Left kidney (tissue), 8 donors: ENCODE measurements at places on chromosomes 3 and 15. TPM values are rescaled to one million over a fixed set of nuclear protein-coding genes. Genes with fewer than 3 reads are reported as not detected.

CYP11A1 gene
- polyA plus RNA-seq, result 1.2 TPM

DNA sequence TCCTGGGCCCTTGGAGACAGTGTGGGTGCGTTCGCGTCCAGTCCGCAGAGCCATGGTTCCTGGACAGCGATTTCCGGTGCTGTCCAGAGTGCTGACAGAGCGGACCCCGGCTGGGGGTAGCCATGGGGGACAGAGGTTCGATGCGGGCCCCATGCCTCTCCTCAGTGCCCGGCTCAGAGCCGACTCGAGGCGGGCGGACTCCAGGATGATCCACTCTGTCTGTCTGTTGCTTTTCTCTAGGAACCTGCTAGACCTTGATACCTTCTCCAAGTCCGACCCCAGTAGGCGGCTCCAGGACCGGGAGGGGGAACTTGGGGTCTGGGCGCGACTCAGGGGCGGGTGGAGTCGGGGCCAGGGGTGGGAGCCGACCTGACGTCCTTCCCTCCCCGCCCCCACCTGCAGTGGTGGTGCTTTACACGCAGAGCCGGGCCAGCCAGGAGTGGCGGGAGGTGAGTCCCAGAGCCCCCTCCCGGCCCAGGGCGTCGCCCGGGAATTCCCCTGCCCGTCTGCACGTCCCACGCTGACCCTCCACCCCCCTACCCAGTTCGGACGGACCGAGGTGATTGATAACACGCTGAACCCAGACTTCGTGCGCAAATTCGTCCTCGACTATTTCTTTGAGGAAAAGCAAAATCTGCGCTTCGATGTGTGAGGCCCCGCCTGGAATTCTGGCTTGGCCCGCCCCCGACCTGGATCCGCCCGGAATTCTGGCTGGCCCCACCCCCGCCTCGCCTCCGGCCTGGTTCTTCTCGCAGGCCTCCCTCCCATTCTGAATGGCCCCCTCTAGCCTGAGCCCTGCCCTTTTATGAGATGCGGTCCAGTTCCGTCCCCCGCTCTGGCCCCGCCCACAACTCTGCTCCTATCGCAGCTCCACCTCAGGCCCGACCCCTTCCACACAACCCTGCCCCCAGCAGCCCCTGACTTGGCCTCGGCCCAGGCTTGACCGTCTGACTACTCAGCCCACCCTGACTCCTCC lies 1.0 kb downstream of the CPNE9 start:
- DNase-seq, result peak; percentile 35

DNA sequence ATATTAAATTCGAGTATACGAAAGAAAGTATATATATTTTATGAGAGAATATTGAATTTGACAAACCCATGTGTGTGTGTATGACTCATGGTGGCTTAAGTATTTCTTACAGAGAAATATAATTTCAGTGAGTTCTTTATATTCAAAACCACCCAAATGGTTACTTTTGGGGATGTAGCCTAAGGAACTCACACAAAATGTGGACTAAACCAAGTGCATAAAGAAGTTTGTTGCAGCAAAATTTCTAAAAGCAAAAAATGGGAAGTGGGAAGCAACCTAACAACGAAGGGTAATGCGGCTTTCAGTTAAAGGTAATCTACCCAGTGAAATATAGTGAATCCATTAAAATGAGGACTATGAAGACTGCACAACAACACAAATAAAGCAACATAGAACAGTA lies 277.1 kb downstream of the EDEM1 start:
- no peak for DNase-seq

KBTBD12 gene
- 1.5 TPM for polyA plus RNA-seq

DNA sequence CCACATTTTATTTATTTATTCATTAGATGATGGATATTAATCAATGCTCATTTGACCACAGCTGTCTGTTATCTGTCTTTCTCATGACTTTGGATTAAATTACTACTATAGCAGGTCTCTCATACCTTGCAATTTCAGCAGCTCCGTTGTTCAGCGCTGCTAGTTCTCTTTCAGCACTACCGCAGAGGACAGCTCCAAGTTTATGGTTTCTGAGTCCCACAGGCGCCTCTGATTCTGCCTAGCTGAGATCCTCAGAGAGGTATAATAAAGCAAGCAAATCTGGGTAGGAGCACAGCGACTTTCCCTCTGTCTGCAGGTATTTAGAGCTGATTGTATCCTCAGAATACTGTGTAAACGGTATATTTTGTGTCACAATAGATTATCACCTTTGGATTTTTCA lies 204.9 kb downstream of the CNTN4 start:
- DNase-seq, result peak; percentile 83

DNA sequence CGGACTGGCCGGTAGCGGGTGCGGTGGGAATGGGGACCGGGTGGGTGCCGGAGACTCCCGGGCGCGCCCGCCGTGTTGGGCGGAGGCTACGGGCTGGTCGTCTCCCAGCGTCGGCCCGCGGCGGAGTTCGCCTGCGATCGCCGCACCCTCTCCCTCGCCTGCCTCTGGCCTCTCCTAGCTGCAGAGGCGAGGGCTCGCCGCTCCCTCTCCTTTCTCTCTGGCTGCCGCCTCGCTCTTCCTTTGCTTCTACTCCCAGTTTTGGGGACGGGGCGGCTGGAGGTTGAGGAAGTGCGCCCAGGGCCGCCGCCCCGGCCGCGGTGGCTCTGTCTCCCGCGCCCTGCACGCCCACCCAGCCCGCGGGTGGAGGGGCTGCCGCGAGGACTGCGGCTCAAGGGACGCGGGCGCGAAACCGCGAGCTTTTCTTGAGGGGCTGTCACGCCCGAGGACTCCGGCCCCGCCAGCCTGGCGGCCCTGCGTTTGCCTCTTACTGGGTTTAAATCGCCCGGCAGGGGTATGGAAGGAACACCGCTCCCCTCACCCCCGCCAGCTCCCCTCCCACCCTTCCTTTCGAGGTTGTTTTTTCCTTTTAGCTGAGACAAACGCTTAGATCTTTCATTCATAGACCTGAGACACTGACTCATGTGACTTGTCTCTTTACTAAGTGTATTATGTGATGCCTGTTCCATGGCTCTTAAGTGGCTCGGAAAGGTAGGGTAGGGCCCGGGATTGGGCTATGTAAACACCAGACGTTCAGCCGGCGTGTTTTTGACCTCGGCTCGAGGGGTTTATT lies 654 bp downstream of the PIK3CA start:
- DNase-seq, result peak; percentile 46

DUOX1 gene
- polyA plus RNA-seq, result 7.8 TPM

THOC7 gene
- 77.9 TPM for polyA plus RNA-seq

- no peak for DNase-seq
These were observed 89.8 kb downstream of the KLHL25 start for GRCh38 chr15:85704720-85705429.

DNA sequence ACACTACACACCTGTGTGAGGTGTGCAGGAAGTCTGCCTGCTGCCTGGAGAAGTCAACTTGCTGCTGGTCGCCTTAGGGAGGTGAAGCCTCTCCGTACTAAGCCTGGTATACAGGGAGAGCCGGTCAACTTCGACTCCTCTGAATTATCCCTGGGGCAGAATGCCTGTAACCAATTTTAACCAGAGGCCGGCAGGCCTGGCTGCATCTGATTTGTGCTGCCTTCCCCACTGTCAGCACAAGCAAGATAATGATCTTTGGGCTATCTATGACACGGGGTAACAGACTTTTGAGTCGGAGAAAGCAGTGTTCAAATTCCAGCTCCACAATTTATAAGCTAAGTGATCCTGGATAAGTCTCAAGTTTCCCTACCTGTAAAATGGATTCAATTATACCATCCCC lies 42.3 kb downstream of the MAGEF1 start:
- no peak for DNase-seq

P3H2 gene
- polyA plus RNA-seq, result 94.2 TPM

KIF15 gene
- 39.8 TPM for polyA plus RNA-seq

RNU6-1 gene
- not detected for polyA plus RNA-seq

- no peak for DNase-seq
These were observed 58.0 kb downstream of the PRKAR2A start for GRCh38 chr3:48789665-48790064.

MRPL3 gene
- 121 TPM for polyA plus RNA-seq

GRCh38 chr3:41502023-41502422 lies 302.7 kb downstream of the CTNNB1 start:
- DNase-seq, result no peak

DNA sequence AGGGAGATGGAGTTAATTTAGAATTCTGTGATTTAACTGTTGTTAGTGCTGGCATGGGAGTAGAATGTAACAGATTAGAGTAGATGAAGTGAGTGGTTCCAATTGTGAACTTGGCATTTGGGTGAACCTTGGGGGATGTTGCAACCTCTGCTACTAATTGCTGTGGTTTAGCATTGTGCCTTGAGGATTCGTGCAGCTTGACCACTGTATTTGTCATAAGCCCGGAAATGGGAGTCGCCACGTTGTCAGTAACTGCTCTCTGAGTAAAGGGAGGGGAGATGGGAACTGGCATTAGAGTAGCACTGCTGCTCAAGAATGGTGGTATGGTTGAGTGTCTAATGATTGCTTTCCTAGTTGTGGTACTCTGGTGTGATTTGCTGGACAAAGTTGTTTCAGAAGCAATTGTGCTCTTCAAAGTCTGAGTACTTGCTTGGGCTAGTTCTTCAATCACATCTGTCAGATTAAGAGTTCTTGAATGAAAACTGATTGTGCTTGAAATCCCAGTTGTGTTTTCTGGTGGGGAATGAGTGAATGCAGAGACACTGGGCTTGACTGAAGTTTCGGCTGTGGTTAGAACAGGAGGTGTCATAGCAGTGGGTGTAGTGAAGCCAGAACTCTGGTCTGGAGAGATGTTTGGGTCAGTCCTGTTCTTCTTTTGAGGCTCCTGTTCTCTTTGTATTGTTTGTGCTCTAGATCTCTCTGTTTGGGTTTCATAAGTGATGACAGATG lies 15.4 kb downstream of the IGSF10 start:
- DNase-seq, result no peak

DNA sequence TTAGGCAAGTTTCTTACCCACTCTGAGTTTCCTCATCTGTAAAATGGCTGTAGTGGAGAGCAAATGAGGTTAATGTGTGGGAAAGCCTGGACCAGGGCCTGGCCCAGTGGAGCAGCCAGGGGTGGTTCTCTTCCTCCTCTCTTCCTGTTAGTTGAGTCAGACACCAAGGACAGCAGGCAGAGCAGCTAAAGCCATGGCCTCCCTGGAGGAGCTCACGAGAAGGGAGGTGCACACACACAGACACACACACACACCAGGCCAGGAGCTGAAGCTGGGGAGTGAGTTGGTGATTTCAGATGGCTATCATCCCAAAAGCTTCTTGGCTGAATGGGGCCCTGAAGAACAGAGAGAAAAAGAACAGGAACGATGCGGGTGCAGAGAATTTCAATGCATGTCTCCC lies 33.2 kb upstream of the TSPAN3 start:
- DNase-seq, result no peak

DNA sequence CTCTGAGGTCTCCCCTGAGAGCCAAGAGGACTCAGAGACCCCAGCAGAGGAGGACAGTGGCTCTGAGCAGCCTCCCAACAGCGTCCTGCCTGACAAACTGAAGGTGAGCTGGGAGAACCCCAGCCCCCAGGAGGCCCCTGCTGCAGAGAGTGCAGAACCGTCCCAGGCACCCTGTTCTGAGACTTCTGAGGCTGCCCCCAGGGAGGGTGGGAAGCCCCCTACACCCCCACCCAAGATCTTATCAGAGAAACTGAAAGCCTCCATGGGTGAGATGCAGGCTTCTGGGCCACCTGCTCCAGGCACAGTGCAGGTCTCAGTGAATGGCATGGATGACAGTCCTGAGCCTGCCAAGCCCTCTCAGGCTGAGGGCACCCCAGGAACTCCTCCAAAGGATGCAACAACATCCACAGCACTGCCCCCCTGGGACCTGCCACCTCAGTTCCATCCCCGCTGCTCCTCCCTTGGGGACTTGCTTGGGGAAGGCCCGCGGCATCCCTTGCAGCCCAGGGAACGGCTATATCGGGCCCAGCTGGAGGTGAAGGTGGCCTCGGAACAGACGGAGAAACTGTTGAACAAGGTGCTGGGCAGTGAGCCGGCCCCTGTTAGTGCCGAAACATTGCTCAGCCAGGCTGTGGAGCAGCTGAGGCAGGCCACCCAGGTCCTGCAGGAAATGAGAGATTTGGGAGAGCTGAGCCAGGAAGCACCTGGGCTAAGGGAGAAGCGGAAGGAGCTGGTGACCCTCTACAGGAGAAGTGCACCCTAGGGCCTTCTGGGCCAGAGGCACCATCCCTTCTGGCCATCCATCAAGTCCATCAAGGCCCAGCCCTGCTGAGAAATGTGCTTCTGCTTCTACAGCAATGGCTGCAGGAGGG lies 23.6 kb downstream of the PLEKHO2 start:
- no peak for DNase-seq

ACTC1 gene
- polyA plus RNA-seq, result 1.0 TPM

DNA sequence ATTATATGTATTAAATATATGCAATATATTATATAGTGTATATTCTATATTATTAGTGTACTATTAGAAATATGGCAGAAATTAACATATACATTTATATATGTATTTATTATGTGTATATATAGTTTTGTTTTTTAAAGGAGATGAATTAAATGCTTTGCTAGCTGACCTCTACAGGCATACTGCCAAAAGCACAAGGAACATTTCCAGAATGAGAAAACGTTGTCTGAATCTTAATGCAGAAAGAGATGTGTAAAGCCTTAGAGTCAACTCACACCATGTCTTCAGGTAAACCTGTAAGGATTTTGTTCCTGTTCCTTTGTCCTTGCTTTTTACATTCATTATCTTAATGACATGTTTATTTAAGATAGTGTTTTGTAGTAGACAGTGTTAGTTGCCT lies 111.9 kb downstream of the ST8SIA2 start:
- no peak for DNase-seq

STAB1 gene
- polyA plus RNA-seq, result 37.6 TPM

DNA sequence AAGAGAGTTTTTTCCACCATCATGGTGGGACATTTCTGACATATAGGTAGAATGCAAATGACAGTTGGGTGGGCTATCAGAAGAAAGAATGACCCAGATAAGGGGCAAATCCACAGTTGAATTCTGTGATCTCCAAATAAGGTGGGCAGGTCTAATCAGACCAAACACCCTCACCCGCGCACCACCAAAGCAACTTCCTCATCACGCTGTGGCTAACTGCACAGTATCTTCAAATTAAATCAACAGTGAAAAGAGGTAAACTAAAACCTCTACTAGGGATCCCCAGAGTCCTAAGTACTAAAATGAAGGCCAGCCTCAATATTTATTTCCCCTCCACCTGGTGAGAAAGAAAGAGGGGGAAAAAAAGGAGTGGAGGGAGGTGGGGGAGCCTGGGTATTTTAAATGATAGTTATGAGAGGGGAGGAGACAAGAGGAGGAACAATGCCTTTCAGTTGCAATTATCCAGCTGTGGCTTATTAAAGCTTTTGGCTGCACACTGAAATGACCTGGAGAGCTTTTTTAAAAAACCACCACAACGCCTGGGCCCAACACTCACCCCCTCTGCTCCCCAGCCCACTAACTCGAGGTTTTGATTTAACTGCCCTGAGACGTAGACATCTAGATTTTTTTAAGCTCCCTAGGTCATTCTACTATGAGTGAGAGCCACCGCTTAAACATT lies 61.0 kb downstream of the LRIG1 start:
- DNase-seq, result no peak

CCR1 gene
- 2.0 TPM for polyA plus RNA-seq

PLD1 gene
- polyA plus RNA-seq, result 15.7 TPM
